DND-41 (cell line): ENCODE measurements at places on chromosomes 3 and 15.

DNA sequence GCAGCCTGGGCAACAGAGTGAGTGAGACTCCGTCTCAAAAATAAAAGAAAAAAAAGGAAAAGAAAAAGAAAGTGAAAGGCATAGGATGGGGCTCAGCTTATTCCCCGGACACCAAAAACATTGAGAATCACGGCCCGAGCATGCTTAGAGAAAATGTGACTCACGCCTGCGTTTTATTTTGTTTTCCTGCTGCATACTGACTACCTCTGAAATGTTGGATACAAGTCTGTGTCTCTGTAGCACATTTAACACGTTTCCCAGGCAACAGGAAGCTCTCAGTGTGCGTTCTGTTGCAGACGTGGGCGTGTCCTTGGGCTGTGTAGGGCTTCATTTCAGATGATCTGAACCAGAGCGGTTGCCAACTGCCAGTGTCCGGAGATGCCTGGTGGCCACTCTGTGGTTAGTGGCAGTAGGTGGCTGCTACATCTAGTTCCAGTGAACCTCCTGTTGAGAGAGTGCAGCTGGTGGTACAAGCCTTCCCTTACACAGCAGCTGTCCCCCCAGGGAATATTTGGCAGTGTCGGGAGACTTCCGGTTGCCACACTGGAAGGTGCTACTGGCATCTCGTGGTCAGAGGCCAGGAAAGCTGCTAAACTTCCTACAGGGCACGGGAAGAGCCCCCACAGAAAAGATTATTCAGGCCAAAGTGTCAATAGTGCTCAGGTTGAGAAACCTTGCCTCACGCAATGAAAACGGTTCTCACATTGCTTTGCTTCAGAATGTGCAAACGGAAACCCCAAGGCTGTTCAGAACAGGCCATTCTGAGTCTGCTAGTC lies 3.0 kb downstream of the SLC51A start:
- DNase-seq, result peak; percentile 73

GRCh38 chr3:38011111-38011510 lies 18.3 kb downstream of the PLCD1 start:
- no peak for DNase-seq

DNA sequence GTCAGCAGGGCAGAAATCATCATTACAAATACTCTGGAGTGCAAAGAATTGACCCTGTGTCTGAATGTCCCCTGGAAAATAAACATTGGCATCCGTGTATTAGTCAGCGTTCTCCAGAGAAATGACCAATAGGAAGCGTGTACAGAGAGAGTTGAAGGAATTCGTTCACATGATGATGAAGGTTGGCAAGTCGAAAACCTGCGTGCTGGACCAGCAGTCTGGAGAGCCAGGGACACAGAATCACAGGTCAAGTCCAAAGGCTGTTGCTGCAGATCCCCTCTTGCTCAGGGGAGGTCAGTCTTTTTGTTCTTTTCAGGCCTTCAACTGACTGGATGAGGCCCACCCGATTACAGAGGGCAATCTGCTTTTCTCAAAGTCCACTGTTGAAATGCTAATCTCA lies 16.6 kb downstream of the GP9 start:
- DNase-seq, result no peak

- no peak for DNase-seq
Measured at GRCh38 chr15:34892963-34893591, 76.5 kb downstream of the AQR start.

DNA sequence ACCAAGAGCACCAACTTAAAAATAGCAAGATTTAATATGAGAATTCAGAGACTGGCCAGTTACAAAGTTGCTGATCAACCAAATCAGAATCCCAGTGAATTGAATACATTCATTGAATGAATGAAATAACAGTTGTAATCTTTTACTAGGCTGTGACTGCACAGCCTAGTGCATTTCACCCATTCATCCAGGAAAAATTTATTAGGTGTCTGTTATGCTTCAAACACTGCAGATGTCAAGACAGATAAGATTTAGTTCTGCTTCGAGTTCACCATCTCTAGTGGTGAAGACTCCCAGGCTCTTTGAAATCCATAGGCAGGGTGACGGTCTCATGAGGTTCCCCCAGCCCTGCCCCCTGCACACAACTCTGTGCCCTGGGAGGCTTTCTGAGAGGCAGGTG lies 28.9 kb downstream of the TGM4 start:
- DNase-seq, result no peak

- DNase-seq, result no peak
Measured at GRCh38 chr3:179882292-179882691, 154.4 kb downstream of the PEX5L start.

GRCh38 chr3:76661527-76662250 lies 378.2 kb upstream of the ROBO2 start:
- no peak for DNase-seq

GRCh38 chr3:141659821-141660613 lies 78.1 kb upstream of the RNF7 start:
- DNase-seq, result no peak

- no peak for DNase-seq
Measured at GRCh38 chr3:9169956-9170850, 79.2 kb downstream of the SRGAP3 start.

DNA sequence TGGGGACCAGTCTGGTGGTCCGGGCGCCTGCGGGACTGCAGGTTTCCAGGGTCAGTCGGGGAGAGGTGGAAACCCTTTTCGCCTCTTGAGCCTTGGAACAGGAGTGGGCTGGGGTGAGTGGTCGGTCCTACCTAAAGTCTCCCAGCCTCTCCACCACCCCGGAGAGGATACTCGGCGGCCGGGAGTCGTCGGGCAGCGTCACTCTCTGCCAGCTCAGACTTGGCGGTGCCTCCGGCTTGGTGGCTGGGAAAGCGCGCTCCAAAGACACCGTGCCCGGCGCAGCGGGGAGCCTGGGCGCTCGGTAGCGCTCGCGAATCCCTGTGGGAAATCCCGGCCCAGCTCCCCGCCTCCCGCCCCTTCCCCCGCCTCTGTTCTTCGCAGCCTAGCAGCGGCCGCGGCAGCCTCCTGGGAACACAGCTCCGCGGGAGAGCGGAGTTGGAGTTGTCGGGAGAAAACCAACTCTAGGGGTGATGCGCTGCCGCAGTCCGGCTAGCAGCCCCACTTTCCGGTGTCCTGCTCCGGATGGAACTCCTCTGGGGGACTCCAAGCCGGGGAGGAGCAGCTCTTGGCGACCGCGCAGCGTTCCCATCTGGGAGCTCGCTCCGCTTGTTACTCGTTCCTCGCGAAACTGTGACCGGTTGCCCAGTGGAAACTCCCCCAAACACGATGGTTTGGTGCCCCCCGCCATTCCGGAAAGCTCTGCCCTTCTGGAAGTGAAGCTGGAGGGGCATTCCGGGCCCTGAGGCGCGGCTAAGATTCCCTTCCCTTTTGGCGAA lies 1.4 kb downstream of the EPHB1 start:
- no peak for DNase-seq

DNA sequence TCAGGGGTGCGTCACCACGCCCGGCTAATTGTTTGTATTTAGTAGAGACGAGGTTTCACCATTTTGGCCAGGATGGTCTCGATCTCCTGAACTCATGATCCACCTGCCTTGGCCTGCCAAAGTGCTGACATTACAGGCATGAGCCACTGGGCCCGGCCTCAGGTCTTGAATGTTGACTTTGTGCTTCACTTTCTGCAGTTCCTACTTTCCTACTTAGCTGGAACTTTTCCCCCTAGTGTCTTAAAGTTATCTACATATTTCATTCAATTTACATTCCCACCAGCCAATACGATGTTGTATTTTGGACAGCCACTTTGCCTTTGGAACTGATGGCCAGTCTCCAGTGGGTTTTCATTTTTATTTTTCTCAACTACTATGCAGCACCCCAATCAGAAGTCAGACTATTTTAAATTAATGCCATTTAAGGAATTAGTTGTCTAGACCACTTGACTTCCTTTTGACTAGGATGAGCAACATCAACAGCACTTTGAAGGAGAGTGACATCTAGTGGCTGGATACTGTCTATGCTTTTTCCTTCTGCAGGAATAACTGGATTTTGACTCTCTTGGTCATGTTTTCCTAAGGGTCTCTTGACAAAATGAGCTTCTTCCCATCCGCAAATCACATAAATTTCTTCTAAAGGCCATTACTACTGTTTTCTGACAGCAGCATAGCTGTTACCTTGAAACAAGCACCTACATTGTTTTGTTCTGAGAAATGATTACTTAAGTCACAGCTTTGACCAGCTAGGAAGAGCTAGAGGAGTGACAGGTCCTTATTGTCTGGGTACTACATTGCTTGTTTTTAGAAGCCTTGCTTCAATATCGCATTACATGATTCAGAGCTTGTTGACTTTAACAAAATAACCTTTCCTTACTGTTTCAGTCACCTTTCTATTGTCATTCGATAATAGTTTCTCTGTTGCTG lies 140.2 kb downstream of the ITPR1 start:
- DNase-seq, result peak; percentile 10

- no peak for DNase-seq
Measured at GRCh38 chr15:27495963-27496459, 525.0 kb downstream of the GABRG3 start.

DNA sequence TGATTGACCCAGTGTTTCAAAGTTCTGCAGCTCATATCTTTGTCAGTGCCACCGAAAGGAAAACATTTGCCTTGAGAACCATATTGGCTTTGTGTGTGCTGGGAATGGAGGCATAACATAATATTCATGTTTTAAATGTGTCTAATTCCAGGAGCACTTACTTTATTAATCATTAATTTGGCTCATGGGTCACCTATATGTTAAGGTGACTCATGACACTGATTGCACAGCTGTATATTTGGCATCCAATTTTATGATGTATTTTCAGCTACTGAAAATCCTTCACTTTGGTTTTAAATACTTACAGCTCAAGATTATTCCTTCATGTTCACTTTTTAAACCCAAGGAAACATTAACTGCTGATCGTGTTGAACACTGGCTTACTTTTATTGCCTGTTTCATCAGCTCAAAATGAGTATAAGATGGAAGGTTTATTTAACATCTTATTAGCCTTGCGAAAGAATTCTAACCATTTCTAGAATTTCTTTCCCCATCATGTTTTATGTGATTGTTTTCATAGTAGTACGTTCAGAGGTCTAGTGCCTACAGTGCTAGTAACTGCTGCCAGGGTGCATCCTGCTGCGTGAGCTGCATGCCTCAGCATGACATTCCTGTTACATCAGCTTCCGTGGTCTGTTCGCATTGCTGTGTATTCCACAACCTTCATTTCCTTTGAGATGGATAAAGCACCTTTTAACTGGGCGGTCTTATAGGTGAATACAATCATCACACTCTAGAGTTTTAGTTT lies 63.7 kb downstream of the LRCH3 start:
- DNase-seq, result no peak

GRCh38 chr3:79140708-79141107 lies 627.1 kb downstream of the ROBO1 start:
- no peak for DNase-seq

GRCh38 chr3:58207954-58208353 lies 2.8 kb downstream of the DNASE1L3 start:
- DNase-seq, result no peak

GRCh38 chr3:142975316-142975995 lies 12.0 kb upstream of the PAQR9 start:
- DNase-seq, result no peak

DNA sequence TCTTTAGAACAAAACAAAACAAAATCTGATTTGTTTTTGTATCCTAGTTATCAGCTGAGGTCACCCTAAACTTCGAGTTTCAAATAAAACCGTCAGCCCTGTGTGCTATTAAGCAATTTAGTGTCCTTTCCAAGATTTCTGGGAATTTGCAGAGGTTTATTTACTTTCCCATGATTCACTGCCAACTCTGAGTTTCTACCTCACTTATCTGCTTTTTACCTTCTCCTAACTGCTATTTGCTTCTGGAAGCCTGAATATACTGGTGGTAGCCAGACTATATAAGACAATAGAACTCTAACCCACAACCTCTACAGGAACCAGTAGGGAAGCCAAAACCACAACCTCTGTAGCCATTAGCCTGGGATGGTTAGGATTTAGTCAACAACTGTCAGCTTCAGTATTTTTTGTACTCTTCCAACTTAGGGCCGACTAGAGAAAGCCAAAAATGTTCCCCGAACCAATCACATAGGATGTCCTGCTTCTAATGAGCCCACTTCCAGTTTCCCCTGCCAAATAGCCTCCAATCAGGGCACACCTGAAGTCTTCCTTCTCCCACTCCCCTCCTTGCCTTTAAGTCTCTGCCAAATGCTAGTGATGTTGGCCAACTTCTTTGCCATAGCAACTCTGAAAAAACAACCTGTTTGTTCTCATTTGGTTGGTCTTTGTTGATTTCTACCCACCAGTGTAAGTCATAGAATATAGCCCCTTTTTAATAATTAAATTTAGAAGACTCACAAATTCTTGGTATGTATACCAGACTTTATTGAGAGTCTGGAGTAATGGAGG lies 273.1 kb downstream of the ULK4 start:
- no peak for DNase-seq

- DNase-seq, result no peak
Measured at GRCh38 chr3:62815981-62816380, 59.2 kb downstream of the CADPS start.

- DNase-seq, result no peak
Measured at GRCh38 chr15:25401501-25401900, 37.3 kb downstream of the UBE3A start.

DNA sequence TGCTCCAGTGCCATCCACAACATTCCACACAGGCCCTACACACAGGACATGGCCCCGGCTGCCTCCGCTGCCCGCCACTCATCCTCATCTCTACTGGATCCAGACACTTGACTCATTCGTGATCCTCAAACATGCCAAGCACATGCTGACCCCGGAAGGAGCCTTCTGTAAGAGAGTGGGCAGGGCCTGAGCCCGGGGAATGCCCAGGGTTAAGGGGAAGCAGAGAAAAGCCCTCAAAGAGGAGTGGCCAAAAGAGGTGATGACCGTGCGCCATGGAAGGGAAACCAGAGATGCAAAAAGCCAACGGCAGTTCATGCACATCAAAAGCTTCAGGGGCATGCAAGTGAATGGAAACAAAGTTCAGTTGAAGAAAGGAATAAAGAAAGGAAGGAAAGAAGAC lies 46.1 kb downstream of the RFTN1 start:
- DNase-seq, result no peak

DNA sequence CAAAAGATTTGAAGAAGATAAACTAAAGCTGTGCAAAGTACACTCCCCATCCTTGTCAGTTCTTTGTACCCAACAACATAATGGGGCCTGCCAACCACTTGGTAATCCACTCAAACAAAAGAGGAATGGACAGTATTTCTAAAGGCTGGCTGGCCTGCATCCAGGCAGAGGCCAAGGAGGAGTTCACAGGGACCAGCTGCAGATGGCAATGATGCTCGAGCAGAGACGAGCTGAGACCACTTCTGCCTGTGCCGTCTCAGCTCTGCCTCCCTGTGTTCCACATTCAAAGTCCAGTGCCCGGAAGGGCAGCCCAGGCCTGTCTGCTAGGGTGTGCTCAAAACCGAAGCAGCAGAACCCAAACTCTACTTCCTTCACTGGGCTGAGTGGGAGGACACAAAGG lies 14.3 kb downstream of the CXCR6 start:
- no peak for DNase-seq

- DNase-seq, result no peak
Measured at GRCh38 chr15:47186075-47186474, 531.2 kb upstream of the SEMA6D start.
